ENCODE measurements at places on chromosomes 1 and 21. TPM values are rescaled to one million over a fixed set of nuclear protein-coding genes. Genes with fewer than 3 reads are reported as not detected.

Gene CASZ1
- 7.5 TPM for total RNA-seq

Gene KMO
- total RNA-seq: 1.9 TPM

Gene OR2L2
- total RNA-seq: 0.39 TPM

Gene ATP6V1G3
- total RNA-seq: not detected

Gene GPR157
- 6.5 TPM for total RNA-seq

Gene COL11A1
- 2.3 TPM for total RNA-seq

Gene CD1D
- 1.8 TPM for total RNA-seq

Gene KRTAP10-10
- total RNA-seq: not detected

Gene PLA2G4A
- 30.4 TPM for total RNA-seq

Gene MYOM3
- total RNA-seq: 0.18 TPM

Gene ALX3
- 0.17 TPM for total RNA-seq

Gene FCRL6
- not detected for total RNA-seq

GRCh38 chr1:107140703-107141490, at the start of gene NTNG1:
Gene NTNG1 (plus strand): TSS chr1:107141039.
- DNase-seq: no peak

GRCh38 chr1:171081763-171082201, 8.9 kb upstream of the FMO3 start:
- DNase-seq: no peak

DNA sequence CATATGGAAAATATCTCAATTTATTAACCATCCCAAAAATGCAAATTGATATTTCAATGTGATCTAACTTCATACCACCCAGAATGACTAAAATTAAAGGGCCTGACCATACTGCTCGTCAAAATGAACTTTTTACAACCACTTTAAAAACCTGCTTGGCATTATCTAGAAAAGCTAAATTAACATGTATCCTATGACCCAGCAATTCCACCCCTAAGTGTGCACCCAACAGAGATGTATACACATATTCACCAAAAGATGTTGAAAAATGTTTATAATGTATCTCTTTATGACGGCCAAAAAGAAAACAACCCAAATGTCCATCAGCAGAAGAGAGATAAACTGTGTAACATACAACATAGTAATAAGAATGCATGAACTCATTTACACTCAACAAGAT, 1.6 kb upstream of the BCAR3 start:
- DNase-seq: no peak

- DNase-seq: no peak
Observed at GRCh38 chr1:29569971-29570634, 333.8 kb downstream of the PTPRU start.

- no peak for DNase-seq
Observed at GRCh38 chr1:168476588-168477385, 67.0 kb downstream of the XCL2 start.

GRCh38 chr1:107404756-107405155, 263.9 kb downstream of the NTNG1 start:
- no peak for DNase-seq

GRCh38 chr1:15299806-15300205, 52.8 kb downstream of the FHAD1 start:
- no peak for DNase-seq

- no peak for DNase-seq
Observed at GRCh38 chr1:43619996-43620920, 29.7 kb upstream of the KDM4A start.

GRCh38 chr1:153577138-153577537, 11.5 kb upstream of the S100A2 start:
- DNase-seq: no peak

- no peak for DNase-seq
Observed at GRCh38 chr1:55572878-55573734, 357.9 kb upstream of the USP24 start.

DNA sequence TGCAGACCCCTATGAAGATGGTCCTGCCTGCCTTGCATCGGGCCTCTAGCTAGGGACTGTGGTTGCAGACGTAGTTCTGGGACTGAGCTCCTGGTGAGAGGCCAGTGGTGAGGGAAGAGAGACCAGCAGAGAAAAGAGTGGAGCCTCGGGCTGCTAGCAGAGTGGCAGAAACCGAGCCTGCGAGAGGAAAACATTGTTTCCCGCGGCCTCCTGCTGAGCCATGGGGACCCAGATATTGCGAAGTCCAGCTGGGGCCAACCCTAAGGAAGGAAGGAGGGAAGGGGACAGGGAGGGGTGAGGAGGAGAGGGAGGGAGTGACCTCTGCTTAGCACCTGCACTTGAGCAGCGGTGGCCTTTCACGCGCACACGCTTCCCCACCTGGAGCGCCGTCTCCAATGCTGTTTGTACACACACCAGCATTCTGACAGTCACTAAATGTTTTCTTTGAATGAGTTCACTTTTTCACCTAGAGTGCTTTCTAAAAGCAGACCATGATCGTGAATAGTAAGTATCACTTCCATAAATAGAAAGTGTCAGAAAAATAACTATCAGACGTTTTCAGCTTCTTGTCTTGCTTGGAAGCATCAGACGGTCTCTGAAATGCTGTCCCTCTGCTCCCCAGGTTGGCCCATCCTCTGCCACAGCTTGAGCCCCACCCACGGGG, 2.5 kb upstream of the FNDC10 start:
- DNase-seq: no peak

GRCh38 chr21:19326531-19327319, 923.1 kb upstream of the TMPRSS15 start:
- DNase-seq: no peak

DNA sequence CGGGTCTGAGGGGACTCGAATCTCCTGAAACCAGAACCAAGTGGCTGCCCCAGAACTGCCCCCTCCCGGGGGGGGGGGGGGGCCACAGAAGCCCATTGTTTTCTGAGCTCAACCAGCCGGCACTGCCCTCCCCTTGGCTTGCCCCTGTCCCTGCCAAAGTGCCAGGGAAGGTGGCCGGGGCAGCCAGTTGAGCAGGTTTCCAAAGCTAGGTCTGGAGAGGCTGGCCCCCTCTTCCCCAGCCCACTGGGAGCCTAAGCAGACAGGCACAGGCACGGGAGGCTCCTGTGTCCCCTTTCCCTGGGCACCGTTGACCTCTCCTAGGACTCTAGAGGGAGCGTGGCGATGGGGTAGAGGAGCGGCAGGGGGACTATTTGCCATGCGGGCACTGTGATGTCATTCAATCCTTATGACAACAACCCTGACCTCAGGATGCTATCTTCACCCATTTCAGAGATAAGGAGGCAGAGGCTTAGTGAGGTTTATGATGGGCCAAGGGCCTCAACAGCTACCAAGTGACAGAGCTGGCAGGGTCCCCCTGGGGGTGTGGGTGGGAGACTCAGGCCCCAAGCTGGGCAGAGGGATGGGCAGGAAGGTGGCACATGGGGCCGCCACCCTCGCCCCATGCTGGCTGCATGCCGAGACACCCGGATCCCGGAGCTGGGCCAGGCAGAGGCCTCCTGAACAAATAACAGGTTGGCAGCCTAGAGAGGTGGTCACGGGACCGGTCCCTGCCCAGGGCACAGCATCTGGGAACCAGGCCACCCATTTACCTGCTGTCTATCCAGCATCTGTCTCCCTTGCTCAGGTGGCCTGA, 35.0 kb downstream of the RAP1GAP start:
- DNase-seq: no peak

GRCh38 chr1:48177257-48177656, 45.3 kb upstream of the SLC5A9 start:
- DNase-seq: peak; percentile 77

DNA sequence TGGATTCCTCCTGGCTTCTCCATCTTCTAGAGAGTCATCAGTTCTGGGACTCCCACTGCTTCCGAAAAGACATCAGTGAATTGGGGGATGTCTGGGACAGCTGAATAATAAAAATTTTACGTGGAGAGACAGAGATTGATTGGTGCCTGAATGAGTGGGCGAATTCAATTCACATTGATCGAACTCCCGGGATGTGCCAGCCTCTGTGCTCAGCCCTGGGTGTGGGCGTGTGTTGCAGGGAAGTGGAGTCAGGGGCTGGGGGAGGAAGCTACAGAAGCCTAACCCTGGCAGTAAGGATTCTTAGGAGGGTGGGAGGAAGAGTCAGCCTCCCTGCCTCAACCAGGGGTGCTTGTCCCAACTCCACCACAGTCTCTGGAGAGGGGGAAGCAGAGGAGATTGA, 18.0 kb upstream of the STUM start:
- DNase-seq: no peak

DNA sequence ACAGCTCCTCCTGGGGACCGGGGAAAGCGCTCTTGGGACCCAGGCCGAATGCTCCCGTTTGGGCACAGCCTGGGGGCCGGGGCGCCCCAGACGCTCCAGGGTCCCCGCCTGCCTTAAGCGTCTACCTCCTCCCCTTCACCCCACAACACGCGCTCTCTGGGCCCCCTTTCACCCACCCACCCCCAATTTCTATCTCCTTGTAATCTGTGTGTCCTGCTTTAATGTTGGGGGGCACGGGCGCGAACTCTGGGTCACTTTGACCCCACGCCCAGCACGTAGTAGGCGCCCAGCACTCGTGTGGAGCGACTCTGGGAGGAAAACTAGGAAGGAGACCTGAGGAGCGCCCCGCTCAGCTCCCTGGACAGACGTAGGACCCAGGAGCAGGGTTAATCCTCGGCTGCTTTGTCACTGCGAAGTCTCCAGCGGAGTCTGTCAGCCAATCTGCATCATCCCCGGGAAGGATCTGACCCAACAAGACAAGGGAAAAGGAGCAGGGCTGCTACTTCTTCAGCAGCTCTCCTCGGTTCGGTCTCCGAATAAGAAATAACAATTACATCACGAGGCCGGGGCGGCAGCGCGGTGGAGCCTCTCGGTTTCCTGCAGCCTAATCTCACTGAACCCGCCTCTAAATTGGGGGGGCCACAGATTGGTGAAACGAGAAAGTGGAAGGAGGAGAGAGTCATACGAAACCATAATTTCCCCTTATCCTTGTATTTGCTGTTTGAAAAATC, 757 bp upstream of the NRIP1 start:
- DNase-seq: peak; percentile 89

DNA sequence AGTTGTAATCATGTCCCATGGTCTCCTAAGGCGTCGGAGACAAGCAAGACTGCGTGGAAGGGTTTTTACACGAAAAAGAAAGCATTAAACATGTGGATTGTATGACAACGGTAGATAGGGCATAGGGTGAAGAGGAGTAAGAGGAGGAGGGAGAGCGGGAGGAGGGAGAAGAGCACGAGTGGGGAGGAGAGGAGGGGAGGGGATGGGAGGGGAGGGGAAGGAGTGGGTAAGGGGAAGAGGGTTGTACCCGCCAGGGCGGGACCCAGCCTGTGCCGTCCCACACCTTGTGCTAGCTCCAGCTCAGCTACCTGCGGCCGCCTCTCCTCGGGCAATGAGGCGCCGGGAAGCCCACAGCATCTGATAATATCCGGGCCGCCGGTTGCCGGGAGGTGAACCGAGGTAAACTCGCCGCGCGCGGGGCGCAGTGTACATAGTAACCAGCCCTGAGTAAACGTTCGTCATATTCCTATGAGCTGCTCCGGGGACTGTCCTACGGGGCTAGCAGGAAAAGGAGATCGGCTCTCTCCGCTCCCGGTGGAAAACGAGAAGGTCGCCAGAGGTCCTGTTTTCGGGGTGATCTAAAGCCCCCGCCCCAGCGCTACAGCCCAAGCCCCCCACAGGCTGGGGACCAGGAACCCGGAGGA, 449 bp upstream of the RCAN3 start:
- peak; percentile 48 for DNase-seq

- no peak for DNase-seq
Observed at GRCh38 chr1:24849672-24850295, 80.3 kb downstream of the RUNX3 start.

GRCh38 chr1:87816646-87817045, 488.0 kb downstream of the LMO4 start:
- no peak for DNase-seq

GRCh38 chr1:224851848-224852261, 77.6 kb upstream of the DNAH14 start:
- DNase-seq: no peak

GRCh38 chr1:177645491-177646190, 324.2 kb downstream of the SEC16B start:
- DNase-seq: no peak

GRCh38 chr1:221201773-221202172, 322.5 kb downstream of the HLX start:
- DNase-seq: no peak

- DNase-seq: no peak
Observed at GRCh38 chr1:171152549-171152948, 32.6 kb upstream of the FMO2 start.

DNA sequence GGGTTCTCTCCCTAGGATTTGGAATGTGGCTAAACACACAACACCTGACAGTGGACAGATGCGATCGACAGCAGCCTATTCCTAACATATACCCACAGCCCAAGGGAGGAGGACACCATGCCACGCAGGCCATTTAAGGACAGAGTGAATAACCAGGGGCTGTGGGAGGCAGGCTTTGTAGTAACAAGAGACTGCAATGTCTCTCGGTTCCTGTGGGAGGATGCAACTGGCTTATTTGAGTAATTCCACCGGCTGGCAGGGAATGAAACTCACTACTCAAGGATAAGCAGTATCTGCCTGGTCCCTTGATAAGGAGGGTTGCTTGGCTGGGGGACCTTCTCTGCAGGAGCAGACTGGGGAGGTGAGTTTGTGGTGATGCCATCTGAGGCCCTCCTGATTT, 109.6 kb downstream of the PCP4 start:
- no peak for DNase-seq

DNA sequence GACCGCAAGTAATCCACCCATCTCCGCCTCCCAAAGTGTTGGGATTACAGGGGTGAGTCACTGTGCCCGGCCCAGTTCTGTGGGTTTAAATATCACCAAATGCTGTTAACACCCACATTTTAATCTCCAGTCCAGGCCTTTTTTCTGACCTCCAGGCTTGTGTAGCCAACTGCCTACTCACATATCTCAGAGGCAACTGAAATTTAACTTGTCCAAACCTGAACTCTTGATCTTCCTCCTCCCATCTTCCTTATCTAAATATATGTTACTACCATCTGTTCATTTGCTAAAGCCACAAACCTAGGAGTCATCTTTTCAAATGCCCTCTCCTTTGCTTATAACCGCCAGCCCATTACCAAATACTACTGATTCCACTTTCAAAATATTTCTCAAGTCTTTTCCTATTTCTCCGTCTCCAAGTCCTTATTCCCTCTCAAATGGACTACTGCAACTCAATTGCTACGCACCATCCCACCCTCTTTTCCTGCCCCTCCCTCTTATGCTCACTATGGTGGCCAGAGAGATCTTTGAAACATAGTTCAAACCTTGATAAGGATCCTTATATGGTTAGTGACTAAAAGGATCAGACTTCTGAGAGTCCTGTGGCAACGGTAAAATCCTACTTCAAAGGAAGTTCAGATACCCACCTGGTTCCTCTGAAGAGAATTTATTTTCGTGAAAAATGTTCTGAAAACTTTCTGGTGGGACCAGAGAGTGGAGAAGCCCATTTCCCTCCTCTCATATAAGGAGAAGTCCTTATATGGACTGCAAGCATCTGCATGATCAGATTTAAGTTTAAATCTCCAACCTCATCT, 78.5 kb upstream of the CDC42BPA start:
- no peak for DNase-seq
